SW480 (cell line): ENCODE measurements at places on chromosomes 12 and 14.

GRCh38 chr12:112422531-112422930 is 3.8 kb downstream of the PTPN11 start:
- DNase-seq: no peak

- DNase-seq: no peak
Measured at GRCh38 chr14:92037989-92038388, 1.9 kb downstream of the TRIP11 start.

GRCh38 chr12:121983536-121984210 is 38.0 kb upstream of the BCL7A start:
- no peak for DNase-seq

DNA sequence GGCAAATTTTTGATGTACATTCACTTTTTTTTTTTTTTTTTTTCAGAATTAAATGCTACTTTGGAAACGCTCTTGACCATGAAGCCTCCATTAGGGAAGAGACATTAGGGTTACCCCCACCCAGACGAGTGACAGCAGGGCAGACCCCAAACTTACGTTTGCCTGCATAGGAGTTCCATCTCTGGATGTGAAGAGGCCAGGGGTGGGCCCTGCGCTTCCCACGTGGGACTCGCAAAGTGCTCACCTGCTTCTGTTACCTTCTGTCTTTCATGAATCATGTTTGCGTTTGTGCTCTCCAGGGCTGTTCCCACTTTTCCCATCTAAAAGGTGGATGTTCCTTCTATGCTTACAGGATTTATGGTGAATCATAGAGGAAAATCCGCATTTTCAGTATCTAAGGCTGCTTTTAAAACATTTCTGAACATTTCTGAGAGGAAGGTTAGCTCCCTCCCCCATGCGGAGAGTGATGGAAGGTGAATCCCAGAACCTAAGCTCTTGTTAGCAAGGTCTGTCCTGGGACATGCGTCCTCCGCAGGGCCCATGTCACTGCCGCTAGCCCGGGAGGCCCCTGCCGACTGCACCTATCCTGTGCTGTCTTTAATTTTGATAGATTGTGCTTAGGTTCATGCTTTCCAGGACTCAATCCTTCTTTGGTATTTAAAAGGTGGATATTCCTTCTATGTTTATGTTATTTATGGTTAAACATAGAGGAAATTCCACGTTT is 135.7 kb upstream of the RTL1 start:
- no peak for DNase-seq

DNA sequence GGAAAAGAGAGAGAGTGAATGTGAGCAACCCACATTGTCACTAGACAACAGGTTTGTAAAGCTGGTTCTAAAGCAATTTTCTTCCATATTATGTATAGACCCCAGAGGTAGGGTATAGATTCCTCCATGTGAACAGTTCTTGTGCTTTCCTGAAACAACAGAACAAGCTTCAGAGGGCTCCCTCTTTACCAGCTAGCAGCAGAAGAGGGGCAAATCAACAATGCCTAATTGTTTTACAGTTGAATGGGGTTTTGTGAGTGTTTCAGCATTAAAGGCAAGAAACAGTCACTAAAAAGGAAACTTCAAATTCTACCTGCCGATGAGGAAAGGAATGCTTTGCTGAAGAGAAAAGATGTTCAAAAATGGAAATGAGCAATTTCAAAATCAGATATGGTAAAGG is 341.2 kb upstream of the KITLG start:
- DNase-seq: no peak

DNA sequence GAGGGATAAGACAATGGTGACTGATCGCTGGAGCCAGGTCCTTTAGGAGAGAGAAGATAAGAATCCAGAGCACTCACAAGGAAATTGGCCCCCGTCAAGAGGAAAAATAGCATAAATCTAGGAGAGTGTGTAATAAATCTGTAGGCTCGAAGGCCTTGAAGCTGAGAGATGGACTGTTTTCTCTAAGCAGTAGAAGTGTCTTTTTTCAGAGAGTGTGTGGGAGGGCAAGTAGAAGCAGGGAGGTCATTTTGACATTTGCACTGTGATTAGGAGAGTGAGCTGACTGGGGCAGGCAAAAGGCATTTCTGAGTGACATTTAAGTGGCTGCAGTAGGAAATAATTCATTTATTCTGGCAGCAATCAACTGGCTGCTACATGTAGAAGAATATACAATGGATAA is 78.0 kb upstream of the DDHD1 start:
- no peak for DNase-seq

- DNase-seq: no peak
Measured at GRCh38 chr12:128911861-128912260, 58.6 kb downstream of the GLT1D1 start.

- no peak for DNase-seq
Measured at GRCh38 chr12:27898022-27898421, 74.5 kb downstream of the PTHLH start.

- DNase-seq: peak; percentile 81
Measured at GRCh38 chr14:73741386-73741875, 27.2 kb upstream of the PNMA1 start.

DNA sequence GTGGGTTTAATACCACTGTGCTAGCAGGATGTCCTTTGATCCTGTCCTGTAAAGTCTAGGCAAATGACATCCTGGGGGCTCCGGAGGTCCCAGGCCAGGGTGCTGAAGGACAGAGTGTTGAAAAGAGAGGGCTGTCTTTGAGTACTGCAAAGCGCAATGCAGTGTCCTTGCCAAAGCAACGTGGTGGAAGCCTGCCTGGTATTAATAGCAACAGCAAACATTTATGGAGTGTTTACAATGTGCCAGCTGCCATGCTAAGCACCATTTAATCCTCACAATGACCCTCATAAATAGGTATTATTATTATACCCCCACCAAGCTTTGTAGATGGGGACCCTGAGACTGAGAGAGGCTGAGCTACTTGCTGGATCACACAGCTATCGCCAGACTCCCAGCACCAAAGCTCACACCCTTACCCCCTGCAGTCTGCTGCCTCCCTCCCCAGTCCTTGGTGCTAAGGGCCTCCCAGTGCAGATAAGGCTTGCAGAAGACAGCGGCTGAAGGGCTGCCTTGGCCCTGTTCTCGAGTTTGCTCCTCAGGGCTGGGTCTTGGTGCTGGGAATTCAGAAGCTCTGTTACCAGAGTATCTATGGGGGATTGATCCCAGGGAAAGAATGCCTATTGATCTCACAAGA is 427.7 kb downstream of the FUT8 start:
- no peak for DNase-seq

- DNase-seq: no peak
Measured at GRCh38 chr14:64824471-64824870, 55.2 kb downstream of the SPTB start.

DNA sequence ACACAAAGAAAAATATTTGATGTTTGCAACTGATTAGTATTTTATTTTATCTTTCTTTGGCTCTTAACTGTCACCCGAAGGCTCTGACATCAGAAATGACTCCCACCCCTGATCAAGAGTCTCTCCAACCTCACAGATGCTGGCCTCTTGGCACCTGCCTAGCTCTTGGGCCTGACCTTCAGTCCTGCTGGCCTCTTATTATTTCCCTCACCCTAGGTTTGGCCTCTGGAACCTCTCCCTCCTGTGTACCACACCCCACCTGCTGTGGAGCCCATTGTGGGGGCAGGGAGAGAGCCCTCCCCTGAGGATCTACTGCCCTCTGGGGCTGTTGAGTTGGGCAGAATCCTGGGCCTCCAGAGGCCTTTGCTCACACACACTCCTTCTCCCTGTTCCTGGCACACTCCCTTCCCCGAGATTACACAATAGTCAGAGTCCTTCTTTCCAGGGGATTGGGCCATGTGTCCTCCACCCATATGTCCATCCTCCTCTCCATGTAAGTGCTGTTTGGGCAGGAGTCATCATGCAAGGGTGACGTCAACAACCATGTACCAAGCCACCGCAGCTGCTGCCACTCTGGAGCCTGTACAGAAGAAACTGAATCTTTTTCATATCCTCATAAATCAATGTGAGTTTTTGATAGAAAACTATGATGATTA is 124.3 kb downstream of the RASSF9 start:
- no peak for DNase-seq

DNA sequence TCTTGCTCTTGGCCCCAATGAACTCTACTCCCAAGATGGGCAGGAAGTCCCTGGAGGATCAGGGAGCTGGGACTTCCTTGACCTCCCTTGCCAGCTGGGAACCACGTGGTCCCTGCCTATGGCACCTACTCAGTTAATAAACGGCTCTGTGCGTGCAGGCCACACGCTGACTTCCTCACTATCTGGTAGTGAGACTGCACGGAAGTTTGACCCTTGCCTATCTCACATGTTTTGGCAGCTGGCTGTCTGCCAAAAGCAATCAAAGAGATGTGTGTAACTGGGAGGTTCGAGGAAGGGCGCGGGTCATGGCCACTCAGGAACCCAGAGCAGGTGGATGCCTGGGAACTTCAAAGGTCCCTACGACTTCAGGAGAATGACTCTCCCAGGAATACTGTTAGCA is 57.9 kb downstream of the RFLNA start:
- DNase-seq: peak; percentile 57

GRCh38 chr14:25048170-25049016 is 1.6 kb downstream of the STXBP6 start:
- DNase-seq: no peak

GRCh38 chr12:51152953-51153352 is 20.0 kb downstream of the TFCP2 start:
- DNase-seq: no peak

DNA sequence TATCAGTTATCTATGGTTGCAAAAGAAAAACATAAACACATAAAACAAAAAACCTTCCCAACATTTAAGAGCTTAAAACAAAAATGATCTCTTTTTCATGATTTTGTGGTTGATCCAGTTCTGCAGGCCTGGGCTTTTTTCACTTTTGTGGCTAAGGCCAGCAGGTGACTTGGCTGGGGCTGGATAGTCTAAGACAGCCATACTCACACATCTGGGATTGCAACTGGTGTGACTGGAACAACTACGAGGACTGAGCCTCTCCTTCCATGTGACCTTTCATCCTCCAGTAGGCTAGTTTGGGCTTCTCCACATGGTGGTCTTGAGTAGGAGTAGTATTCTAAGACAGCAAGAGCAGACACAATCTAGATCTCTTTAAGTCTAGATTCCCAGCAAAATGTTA is 7.2 kb upstream of the PKP2 start:
- no peak for DNase-seq

- no peak for DNase-seq
Measured at GRCh38 chr14:92555465-92556111, 42.0 kb downstream of the RIN3 start.

- DNase-seq: no peak
Measured at GRCh38 chr14:52078721-52079120, 9.9 kb upstream of the NID2 start.

- DNase-seq: peak; percentile 97
Measured at GRCh38 chr14:31945074-31945613, 132.0 kb upstream of the ARHGAP5 start.
